ENCODE measurements at places on chromosomes 11 and 22. TPM values are rescaled to one million over a fixed set of nuclear protein-coding genes. Genes with fewer than 3 reads are reported as not detected.

DNA sequence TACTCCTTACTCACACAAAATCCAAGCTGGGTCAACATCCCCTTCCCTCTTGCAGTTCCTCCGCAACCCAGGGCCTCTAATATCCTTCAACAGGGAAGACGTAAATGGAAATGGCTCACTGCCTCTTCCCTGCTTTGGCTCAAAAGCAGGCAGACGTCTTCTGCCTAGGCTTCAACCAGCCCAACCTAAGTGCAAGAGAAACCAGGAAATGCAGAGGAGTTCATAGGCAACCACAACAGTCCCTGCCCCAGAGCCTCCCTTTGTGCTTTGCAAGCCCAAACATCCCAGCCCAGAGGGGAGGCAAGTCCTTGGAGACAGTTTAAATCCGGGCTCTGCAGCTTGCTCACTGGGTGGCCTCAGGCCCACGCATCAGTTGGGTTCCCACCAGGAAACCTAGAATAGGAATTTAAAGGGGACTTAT, 33.3 kb downstream of the CD6 start:
- DNase-seq: no peak

DNA sequence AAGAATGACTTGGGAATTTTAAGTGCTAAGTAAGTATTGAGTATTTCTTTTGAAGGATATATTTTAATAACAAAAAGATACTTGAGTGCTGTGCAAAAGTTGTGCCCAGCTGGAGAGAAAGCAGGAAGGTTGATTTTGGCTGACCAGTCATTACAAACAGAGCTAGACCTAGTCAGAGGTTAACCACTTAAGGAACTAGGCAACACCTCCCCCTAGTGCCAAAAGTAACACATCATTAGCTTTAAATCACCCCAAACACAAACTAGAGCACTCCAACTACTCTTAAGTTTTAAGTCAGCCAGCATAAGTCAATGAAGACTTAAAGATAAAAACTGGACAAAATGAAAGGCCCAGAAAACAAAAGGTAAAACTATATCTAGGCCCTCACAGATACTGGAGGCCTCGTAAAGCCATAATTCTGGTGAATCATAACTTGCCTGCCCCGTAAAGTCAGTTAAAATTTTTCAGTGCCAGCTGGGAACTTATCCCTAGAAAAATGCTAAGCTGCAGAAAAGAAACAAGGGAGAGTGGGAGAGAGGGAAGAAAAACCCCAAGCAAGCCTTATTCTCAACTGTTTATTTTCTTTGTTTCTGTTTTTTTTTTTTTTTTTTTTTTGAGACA, 4.6 kb downstream of the TMEM9B start:
- DNase-seq: no peak

GRCh38 chr22:30193031-30193775, 53.4 kb downstream of the LIF start:
- DNase-seq: no peak

GRCh38 chr11:44651535-44652155, 75.1 kb upstream of the TSPAN18 start:
- no peak for DNase-seq

Gene LINC01488
- not detected for total RNA-seq
